ENCODE measurements at places on chromosomes 5 and 9.

DNA sequence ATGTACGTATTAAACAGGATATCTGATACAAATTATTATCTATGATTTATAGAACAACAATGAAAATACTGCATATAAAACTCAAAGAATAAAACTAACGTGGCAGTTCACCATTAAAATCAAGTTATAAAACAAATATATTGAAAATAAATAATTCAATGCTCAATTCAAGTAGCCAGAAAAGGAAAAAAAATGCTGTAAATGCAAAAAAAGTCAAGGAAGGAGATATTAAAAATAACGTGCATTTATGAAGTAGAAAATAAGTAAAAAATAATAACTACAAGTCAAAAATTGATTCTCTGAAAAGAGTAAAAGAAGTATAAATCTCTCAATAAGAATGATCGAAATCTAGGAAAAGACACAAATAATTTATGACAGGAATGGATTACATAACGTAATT is 460.5 kb upstream of the CD180 start:
- no peak for DNase-seq

- no peak for DNase-seq
Observed at GRCh38 chr5:155148694-155149093, 135.1 kb downstream of the KIF4B start.

DNA sequence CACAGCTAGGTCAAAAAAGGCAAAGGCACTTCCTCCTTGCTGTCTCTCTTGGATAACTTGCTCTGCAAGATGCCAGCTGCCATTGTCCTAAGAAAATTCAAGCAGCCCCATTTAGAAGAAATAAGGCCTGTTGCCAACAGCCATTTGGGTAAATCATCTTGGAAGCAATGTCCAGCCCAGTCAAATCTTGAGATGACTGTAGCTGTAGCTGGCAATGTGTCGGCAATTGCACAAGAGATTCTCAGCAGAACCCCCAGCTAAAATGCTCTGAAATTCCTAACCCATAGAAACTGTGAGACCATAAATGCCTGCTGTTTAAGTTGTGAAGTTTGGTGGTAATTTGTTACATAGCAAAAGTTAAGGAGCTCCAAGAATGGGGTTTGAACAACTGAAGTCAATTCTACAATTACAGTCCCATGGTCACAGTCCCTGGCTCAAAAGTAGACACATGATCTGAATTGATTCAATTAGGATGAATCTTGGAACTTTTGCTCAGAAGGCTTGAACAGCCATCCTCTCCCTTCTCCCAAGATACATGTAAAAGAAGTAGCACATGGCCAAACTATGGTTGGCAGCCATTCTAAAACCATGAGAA is 151.1 kb downstream of the MPDZ start:
- no peak for DNase-seq

DNA sequence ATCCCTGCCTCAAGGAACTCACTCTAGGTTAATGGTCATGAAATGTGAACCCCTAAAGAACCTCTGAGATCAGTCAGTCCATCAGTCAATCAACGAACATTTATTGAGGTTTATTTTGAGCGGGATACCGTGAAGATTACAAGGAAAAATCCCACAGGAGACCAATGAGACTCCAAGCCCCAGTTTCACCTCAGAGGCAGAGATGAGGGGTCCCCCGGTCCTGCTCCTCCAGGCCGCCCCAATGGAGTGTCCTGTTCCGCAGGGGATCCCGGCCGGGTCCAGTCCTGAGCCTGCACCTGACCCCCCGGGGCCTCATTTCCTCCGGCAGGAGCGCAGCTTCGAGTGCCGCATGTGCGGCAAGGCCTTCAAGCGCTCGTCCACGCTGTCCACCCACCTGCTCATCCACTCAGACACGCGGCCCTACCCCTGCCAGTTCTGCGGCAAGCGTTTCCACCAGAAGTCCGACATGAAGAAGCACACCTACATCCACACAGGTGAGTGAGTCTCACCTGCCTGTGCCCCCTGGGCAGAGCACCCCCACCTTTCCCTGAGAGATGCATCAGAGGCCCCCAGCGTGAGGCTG is 11.0 kb downstream of the GFI1B start:
- DNase-seq, result no peak

DNA sequence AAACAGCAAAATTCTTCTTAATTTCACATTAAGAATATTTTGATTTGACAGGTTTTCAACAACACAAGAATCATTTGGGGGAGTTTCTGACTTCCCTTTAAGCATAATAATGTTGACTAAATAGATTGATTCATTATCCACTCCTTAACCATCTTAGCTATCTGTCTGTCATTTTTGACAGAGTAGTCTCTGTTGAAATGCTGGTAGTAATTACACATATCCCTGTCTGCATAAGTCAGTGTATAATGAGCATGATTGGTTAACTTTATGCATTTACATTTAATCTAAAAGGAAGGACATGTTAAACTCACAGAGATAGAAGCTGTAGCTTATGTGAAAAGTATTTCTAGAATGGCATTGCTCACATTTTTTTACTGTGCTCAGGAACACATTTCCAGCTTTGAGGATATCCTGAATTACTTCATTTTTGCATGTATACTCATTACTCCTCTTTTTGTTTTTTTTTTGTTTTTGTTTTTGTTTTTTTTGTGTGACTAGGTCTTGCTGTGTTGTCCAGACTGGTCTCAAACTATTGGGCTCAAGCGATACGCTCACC is 385.9 kb downstream of the KDM4C start:
- no peak for DNase-seq

GRCh38 chr9:123168586-123168985 is 99.8 kb downstream of the STRBP start:
- DNase-seq, result no peak

DNA sequence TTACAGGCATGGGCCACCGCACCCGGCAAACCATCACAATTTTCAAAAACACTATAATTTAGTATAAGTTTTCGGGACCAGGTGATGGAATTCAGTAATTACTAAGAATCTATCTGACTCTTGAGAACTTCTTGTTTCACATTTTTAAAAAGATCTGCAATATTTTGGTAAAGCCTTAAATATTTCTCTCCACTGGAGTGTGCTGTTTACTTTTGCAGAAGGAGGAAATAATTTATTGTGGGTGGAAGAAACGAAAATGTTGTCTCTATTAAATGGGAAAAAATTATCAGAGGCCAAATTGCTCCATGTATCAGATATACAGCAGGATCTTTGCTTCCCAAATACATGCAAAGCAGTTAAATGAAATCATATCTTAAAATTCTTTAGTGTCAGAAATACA is 566.8 kb upstream of the CYLC2 start:
- DNase-seq, result no peak

DNA sequence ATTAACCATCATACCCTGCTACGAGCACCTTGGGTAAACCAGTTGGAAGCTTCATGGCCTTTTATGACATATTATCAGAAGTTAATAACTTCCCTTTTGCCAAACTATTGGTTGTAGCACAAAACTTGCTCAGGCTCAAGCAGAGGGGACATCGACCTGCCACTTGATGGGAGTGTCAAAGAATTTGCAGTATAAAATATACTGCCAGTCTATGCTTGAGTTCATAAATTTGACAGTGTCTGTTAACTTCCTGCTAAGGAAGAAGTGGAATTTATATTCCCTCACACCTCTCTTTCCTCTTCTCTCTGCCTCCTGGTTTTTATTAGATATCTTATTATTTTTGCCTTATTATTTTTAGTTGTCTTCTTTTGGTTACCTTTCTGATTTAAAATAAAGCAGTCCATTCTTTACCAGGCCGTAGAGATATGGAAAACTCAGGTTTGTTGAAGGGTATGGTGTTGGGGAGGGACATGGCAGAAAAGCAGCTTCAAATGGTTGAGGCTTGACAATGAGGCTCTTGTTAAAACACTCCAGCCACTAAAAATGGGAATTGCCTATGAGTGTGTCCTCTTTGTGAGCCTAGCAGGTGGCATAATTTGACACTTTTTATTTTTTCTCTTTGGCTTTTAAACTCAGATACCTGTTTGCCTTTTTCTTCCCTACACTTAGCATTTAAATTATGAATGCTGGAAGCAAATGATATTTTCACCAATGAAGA is 298.0 kb downstream of the DOCK8 start:
- no peak for DNase-seq

- DNase-seq, result no peak
Observed at GRCh38 chr9:95627802-95628201, 111.0 kb upstream of the PTCH1 start.

DNA sequence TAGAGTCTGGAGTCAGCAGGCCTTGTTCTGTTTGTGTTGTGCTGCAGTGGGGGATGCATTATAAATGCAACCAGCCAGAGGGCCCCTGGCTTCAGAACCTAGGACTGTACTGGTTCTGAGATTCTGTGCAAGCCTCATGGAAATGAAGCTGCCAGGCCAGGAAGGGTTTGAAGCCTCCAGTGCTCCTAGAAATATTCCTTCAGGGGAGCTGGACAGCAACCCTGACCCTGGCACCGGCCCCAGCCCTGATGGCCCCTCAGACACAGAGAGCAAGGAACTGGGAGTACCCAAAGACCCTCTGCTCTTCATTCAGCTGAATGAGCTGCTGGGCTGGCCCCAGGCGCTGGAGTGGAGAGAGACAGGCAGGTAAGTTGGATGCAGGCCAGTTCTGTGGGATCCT is at the start of gene SLC4A9:
SLC4A9 (plus strand) TSS at position 94 of the 400 bp plus-strand sequence; CDS start at position 137, 43 bp downstream.
- no peak for DNase-seq

DNA sequence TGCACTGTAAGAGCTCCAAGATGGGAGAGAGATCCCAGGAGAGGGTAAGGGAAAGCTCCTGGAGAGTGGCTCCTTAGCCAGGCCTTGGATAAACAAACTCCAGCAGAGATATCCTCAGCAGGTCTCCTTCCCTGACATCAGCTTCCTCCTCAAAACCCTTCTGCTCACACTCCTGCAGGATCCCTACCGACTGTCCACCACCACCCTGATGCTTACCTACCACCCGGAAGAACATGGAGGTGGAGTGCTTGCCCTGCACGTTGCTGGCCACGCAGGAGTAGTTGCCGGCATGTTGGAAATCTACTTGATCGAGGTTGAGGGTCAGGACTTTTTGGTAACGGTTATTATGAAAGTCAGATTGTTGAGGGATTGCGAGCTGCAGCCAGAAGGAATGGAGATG is 9.3 kb downstream of the CSF1R start:
- no peak for DNase-seq

GRCh38 chr5:93054424-93055163 is 526.4 kb downstream of the NR2F1-AS1 start:
- no peak for DNase-seq

DNA sequence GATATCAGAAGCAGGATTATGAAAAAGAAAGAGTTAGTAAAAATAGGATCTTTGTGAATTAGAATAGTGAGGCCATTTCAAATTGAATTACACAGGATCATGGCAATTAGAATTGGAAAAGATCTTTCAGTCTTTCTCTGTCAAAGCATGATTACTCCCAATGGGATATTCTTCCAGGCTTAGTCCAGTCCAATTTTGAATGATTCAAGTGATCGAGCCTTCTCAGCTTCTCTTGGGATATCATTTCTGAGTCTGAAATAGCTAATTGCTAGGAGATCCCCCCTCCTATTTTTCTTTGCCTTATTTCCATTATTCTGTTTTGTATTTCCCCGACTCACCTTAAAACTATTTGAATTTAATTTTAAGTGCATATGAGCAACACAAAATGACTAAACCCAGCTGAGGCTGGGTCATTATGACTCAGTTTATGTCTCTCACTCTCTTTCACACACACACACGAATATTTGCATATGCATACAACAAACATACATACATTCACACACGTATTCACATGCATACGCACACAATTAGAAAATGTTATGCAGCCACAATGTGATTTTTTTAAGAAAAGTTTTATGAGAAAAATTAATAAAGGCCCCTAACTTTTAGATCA is 34.8 kb upstream of the EFNA5 start:
- DNase-seq, result no peak

DNA sequence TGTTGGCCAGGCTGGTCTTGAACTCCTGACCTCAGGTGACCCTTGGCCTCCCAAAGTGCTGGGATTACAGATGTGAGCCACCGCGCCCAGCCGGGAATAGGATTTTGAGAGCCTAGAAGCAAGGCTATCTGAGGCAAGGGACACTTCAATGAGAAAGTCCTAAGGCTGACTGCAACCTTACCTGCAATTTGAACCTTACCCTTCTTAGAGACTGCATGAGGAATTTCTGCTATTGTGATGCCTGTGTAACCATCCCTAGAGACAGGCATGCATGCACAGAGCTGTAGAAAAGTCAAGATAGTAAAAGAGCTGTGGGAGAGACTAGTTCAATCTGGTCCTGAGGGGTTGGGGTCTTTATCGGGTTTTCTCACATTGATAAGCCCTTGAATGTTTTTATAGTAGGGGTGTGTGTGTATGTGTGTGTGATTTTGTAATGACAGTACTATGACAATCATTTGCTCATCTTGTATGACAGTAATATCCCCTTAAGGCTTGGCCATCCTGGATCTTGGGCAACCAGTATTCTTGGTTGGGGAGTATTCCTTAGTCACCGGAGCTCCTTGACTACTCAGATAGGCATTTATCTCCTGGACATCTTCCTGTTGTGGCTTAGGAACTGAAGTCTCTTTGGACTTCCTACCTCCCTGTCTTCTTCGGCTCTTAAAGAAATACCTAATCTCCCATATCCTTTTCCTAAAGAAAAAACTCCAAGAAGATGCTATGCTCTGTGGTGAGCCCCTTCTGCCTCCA is 11.2 kb downstream of the DNAJB5 start:
- no peak for DNase-seq

- no peak for DNase-seq
Observed at GRCh38 chr5:136064510-136064909, 35.7 kb downstream of the TGFBI start.

DNA sequence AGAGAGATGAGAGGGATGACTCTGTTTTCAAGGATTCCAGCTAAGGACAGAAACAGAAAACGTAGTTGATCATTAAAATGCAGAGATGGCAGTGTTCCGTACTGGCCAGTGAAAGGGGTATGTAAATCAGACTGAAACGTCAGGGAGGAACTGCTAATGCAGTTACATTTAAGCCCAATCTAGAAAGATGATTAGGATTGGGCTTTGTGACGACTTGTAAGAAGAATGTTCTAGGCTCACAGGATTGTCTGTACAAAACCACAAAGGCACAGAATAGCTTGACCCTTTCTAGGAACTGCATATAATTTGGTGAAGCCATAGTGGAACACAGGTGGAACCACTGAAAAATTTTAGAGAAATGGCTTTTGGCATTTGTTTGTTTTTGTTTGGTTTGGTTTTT is 55.6 kb upstream of the TESK1 start:
- no peak for DNase-seq

GRCh38 chr5:95713960-95714710 is 17.0 kb upstream of the RHOBTB3 start:
- no peak for DNase-seq

GRCh38 chr5:64330728-64331231 is 165.1 kb downstream of the RNF180 start:
- DNase-seq, result no peak

- peak; percentile 68 for DNase-seq
Observed at GRCh38 chr9:132877824-132878694, at the start of gene AK8. Gene AK8 (minus strand): TSS chr9:132878284. CDS start chr9:132878255, 29 bp downstream.

- no peak for DNase-seq
Observed at GRCh38 chr5:170757182-170757601, 26.3 kb upstream of the GABRP start.
